ENCODE measurements at places on chromosomes 6 and 20.
A peak's percentile ranks its signal among the peaks of the same experiment; 100 is the strongest.

- DNase-seq: no peak
Observed at GRCh38 chr6:15512721-15513120, 150.1 kb downstream of the DTNBP1 start.

DNA sequence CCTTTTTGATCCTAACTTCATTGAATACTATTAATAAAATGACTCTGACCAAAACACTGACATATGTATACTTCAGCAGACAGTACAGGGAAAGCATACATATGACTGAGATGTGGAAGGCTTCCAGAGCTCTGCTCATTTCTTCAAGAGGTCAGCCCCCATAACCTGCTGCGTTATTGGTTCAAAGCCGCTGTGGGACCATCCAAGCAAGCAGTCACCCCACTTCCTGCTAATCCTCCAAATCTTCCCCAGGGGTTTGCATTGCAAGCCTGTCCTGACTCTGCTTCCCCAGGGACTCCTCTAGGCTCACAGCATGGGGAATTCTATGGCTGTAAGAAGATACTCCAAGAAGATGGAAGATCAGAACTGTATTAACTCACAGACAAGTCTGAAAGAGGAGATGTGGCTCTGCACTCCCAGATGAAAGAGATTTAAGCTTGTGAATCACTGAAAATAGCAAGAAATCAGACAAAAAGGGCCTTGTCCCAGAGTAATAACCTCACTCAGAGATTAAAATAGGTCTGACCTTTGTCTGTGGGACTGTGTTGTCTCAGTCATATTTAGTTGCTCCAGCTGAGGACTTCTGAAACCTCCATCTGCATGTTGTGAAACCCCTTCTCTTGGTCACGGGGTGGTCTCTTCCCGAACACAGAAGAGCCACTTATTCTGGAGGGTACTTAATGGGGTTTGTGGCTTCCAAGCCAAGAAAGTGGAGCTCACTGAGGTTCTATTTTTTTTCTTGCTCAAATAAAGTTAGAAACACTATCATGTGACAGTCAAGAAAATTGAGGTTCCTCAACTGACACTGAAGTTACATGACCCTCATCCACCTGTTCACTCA, 101.5 kb upstream of the MARCKS start:
- no peak for DNase-seq

DNA sequence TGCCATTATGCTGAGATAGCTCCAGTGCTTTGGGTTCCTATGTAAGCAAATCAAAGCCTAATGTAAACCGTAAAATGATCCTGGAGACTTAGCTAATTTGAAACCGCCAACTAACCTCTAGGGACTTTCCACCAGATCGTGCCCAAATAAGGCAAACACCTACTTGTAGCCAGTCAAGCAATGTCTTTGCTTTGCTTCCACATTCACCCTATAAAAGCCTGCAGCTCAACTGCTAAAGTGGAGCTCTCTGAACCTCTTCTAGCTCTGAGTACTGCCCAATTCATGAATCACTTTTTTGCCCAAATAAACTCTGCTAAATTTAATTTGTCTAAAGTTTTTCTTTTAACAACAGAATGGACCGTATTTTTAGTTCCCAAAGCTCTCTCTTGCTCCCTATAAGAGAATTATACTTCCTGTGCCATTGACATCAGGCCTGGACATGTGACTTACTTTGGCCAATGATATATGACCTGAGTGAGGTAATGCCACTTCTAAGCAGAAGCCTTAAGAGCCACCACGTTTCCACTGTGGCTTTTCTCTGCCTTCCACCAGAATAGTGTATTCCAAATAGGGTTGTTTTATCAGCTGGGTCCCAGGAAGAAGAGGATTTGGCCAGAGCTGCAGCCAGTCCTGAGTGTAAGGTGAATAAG, 34.8 kb upstream of the PSMF1 start:
- no peak for DNase-seq

GRCh38 chr6:112990971-112991370, 643.8 kb downstream of the RFPL4B start:
- no peak for DNase-seq

DNA sequence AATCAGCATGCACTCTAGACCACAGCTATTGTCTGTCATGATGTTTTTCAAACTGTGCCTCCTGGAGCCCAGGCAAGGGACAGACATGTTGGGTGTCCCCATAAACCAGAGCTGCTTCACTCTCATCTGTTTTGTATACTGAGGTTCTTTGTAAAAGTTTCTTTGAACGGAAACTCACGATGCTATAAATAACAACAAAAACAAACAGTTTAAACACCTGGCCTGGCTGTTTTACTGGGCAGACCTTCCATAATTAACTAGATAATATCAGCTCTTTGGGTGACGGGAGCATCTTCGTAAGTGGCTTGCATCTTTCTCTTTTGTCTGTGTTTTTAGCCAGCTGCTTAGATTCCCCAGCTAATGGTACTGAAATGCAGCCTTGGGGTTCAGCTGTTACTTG, 190.3 kb downstream of the ZDHHC14 start:
- no peak for DNase-seq

GRCh38 chr6:152380993-152381898, 255.9 kb downstream of the SYNE1 start:
- DNase-seq: no peak

GRCh38 chr6:35240838-35241801, 18.4 kb upstream of the ZNF76 start:
- peak; percentile 88 for DNase-seq

DNA sequence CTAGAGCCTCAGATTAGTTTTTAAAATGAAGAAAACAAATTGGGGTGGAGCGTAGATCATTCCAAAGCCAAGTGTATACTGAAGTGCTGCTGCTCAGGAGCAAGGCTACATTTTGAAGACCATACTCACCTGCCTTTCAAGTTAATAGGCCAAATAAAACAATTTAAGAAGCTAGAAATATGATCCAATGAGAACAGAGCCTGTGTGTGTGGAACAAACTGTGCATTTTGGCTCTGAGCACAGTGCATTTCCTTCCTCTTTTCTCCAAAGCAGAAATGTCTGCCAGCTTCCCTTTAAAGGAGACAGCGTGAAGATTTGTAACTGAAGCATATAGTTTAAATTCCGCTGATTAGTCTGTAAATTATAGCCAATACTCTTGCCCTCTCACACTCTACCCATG, 3.2 kb upstream of the IFNGR1 start:
- DNase-seq: no peak

Data from D341Med (cell line).